Stimulated activated CD4-positive, alpha-beta T cell treated with anti-CD3 and anti-CD28 coated beads, Interleukin-4, amount 100 ng/mL, for 1 hour (primary cell): ENCODE measurements at places on chromosomes 12 and 14.

- no peak for DNase-seq
Observed at GRCh38 chr12:1367331-1368291, 226.8 kb downstream of the FBXL14 start.

- no peak for DNase-seq
Observed at GRCh38 chr12:106819991-106820390, 45.5 kb downstream of the RIC8B start.

- DNase-seq = no peak
Observed at GRCh38 chr12:65123435-65124063, 2.4 kb upstream of the WIF1 start.

DNA sequence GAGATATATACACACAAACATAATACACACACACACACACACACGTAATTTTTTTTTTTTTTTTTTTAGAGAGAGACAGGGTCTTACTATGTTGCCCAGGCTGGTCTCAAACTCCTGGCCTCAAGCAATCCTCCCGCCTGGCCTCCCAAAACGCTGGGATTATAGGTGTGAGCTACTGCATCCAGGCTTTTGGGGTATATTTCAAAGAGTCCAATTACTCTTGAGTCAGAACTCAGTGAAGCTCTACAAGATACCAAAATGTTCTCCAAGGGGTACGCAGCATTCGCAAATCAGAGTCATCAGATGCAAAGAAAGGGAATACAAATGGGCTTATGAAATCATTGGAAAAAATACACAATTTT lies 54.0 kb downstream of the PHLDA1 start:
- no peak for DNase-seq

- peak; percentile 15 for DNase-seq
Observed at GRCh38 chr14:101235335-101236103, 325.8 kb upstream of the DIO3 start.
